ENCODE measurements at places on chromosomes 1 and 21.

GRCh38 chr1:160868141-160868540, 5.5 kb upstream of the CD244 start:
- no peak for DNase-seq

DNA sequence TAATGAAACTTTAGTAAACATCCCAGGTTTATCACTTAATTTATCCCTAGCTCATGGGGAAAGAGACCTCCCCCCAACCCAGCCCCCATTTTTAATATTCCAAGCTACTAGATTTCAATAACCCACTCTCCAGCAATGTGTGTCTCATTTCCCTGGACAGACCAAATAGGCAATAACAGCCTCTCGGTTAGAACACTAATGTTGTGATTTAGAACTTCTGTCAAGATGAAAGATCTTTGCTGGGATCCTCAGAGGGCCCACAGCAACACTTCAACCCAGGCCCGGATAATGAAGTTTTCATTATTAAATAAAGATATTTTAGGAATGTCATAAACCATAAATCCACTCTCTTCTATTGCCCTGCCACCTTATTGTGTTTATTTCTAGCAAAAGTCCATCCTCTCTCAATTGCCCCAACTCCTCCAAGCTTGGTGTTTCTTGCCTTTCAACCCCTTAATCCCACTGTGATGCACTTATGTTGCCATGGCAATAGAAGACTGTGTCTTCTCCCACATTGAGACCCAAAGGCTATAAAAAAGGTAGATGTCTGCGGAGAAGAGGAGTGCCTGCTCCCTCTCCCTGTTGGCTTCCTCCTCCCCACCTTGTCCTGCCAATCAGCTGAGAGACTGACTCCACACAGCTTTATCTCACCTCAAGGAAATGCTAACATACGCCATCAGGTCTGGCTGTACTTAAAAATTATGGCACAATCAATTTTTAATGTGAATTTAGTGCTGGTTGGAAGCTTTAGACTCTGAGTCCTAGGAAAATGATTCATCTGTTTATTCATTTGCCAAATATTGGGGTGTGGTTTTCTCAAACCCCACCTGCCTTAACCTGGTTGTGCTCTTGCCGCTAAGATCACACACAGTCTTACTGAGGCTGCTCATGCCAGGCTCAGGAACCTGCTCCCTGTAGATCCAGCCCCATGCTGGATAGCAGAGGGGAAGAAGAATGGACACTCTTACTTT, 258.3 kb upstream of the CAMK1G start:
- no peak for DNase-seq

- no peak for DNase-seq
These were observed 18.9 kb upstream of the ZNF683 start for GRCh38 chr1:26391450-26391849.

DNA sequence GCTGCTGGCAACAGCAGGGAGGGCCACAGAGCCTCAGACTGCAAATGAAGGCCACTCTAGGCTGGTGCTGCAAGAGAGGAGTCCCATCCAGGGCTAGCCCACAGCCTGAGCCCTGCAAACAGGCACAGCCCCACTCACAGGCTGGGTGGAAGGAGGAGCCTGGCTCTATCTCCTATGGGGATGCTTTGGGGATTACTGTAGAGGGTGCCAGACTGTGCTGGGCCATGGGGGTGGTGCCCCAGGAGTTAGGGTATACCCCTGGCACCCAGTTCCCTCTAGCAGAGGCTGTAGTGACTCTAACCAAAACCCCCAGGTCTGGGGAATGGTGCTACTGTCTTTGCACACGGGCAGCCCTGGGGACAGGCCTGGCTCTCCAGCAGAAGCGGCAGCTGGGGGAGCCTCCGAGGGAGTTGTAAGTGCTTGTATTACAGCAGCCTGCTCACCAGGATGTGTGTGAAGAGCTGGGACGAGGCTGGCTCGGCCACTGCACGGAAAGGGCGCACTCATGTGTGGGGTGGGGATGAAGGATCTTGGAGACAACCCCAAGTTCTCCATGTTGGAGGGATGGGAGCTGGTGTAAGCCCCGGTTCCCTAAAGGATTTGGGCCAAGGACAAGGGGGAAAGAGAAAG, 23.4 kb upstream of the EVA1B start:
- no peak for DNase-seq

DNA sequence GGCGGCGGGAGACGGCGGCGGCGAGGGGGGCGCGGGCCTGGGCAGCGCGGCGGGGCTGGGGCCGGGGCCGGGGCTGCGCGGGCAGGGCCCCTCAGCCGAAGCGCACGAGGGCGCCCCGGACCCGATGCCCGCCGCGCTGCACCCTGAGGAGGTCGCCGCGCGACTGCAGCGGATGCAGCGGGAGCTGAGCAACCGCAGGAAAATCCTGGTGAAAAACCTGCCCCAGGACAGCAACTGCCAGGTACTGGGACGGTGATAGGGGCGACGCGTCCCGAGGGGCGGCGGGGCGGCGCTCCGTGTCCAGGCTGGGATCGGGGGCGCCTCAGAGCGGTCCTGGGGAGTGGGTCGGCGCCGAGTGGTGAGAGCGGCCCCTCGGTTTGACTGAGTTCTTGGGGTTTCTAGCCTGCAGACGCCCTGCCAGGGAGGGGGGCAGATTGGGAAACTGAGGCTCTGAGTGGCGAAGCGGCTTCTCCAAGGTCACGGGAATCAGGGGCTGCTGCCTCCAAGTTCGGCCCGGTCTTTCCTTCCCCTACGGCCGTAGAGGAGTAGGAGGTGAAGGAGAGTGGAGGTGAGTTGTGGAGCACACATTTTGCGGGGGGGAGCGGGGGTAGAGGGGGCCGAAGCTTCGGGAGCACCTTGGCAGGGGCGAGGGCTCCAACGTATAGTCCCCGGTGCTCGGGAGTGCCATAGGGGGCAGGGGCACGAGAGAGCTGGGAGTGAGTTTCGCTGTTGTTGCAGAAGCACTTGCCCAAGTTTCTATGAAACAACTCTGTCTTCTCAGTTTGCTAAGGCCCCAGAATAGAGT, 508 bp downstream of the RAVER2 start:
- DNase-seq: no peak

GRCh38 chr1:247211339-247211738, 39.5 kb upstream of the ZNF124 start:
- DNase-seq: no peak

DNA sequence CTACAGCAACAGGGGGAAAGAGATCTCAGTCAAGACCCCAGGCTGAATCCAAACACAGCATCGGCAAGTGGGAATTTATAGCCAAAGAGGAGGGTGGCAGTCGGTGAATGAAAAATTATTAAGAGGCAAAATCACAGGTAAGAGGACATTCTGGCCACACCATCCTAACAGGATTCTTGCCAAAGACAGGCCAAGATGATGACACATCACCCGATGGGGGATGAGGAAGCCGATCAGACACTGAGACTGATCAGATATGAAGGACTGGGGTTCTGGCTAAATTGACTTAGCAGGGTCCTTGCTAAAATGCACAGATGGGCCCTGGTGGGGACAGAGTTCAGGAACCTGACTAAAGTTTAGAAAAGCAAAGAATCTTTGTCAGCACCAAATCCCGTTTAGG, 402.2 kb downstream of the SMYD3 start:
- no peak for DNase-seq

DNA sequence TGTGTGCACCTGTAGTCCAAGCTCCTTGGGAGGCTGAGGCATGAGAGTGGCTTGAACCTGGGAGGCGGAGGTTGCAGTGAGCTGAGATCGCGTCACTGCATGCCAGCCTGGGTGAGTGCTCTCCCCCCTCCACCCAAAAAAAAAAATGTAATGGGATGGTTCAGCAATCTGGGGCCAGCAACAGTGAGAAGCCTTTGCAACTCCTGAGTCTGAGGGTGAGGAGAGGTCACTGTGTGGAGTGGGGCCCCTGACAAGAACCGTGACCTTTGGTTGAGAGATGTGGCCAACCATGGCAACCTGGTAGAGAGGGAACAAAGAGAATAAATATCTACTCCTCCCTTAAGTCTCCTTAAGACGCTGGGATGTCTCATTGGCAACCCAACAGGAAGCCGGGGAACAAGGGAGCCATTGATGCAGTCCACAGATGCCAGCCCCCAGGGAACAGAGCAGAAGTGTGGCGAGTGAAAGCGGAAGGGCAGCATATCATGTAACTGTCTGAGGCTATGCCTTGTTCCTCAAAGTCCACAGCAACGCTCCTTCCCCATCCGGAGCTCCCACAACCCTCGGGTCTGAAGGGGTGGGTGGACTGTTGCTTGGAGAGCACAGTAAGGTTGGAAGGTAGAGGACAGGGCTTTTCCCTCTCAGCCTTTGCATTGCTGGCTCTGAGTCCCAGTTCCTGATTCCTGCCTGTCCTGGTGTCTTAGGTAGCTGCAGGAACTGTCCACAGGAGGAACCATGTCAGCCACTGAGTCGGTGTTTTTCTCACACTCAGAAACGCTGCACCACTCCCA, 8.3 kb downstream of the TRNP1 start:
- no peak for DNase-seq

GRCh38 chr1:204274446-204274845, 60.7 kb upstream of the GOLT1A start:
- DNase-seq: no peak

DNA sequence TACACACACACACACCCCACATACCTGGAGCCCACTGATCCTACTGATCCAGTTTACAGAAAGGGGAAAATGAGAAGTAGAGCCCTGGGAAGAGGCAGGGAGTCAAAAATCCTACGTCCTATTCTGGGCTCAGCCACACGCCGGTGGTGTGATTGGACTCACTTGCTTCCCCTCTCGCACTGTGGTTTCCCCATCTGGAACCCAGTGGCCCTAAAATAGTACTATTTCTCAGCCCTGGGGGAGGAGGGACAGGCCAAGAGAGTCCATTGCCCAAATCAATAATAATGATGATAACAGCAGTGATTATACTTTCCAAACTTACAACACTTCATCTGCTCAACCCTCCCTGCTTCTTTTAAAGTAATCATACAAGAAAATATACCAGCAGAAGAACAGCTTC, 2.9 kb upstream of the PIGR start:
- DNase-seq: no peak

- DNase-seq: no peak
These were observed 757.3 kb downstream of the LTN1 start for GRCh38 chr21:28235169-28235895.
